GM12878 (cell line): ENCODE measurements at places on chromosomes 5 and 9. TPM values are rescaled to one million over a fixed set of nuclear protein-coding genes. Genes with fewer than 3 reads are reported as not detected.
A peak's percentile ranks its signal among the peaks of the same experiment; 100 is the strongest.

The RALGDS gene
- 30.1 and 33.3 TPM in 2 replicates for total RNA-seq

DNA sequence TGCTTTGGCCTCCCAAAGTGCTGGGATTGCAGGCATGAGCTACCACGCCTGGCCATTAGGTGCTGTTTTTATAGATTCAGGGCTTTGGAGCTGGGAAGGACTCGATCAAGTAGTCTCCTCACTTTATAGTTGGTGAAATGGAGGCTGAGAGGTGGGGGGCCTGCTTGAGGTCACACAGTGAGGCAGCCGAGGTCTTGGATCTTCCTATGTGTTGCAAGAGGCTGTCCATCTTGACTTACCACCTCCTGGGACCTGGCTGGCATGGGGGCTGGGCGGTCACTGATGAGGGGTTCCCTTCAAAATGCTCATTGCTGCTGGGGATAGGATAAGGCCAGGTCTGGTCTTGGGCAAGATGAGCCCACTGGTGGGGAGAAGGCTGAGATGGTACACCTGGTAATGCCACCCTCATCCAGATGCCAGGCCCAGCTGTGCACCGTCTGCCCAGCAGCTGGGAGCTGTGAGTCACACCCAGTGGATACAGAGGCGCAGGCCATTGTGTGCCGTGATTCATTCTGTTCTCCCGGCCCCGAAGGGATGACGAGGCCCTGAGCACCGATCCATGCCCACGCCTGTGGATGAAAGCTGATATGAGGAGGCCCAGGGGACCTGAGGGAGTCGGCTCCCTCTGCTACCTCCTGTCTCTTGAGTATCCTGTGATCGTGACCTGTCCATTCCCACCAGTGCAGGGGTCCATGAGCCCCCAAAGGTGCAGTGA is 10.5 kb upstream of the NDST1 start:
- no peaks in the 10 kb centered on the region for H3K4me1 ChIP-seq
- no peak for DNase-seq
- H3K27ac ChIP-seq: no peak overlapping the region
- H3K4me3 ChIP-seq: no peak overlapping the region
- no peaks in the 10 kb centered on the region for H3K27me3 ChIP-seq

The DCANP1 gene
- not detected in 2 replicates for total RNA-seq

The HAPLN1 gene
- total RNA-seq: 0.10 and 0.27 TPM in 2 replicates

DNA sequence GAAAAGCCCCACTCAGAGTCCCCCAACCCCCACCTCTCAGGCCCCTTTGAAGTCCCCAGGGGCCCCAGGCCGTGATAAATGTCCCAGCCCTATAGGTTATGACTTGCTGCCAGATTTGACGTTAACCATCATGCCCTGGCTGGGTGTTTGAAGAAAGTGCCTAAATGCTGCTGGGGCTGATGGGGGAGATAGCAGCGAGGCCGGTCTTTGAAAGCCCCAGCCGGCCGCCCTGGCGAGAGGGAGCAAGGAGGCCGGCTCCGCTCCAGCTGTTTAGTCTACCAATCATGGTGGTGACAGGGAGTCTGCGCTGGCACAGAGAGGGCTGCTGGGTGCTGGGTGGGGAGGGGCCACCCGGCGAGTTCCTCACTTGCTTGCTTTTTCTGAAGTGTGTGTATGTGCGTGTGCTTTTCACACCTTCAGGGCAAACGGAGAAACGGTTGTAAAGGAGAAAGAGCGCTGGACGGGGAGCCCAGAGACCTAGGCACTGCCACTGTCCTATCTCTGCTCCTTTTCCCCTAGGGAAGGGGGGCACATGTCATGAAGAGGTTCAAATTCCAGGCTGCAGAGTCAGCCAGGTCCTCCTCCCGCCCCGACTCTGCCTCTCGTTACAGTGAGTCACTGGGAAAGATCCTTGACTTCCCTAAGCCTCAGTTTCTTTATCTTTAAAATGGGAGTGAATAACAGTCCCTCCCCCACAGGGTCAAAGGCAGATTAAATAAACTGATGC is 126.1 kb upstream of the HAND1 start:
- H3K27me3 ChIP-seq: no peaks in the 10 kb centered on the region; the same call in none of the 2 replicates
- no peaks in the 10 kb centered on the region for H3K4me1 ChIP-seq
- no peak overlapping the region for H3K27ac ChIP-seq
- H3K36me3 ChIP-seq: no peaks in the 10 kb centered on the region
- DNase-seq: no peak

- no peak overlapping the region for H3K27ac ChIP-seq
- no peaks in the 10 kb centered on the region for H3K36me3 ChIP-seq
- H3K4me1 ChIP-seq: no peaks in the 10 kb centered on the region
- no peaks in the 10 kb centered on the region for H3K27me3 ChIP-seq
- no peak for DNase-seq
Observed at GRCh38 chr5:50574121-50574520, 92.3 kb upstream of the PARP8 start.

DNA sequence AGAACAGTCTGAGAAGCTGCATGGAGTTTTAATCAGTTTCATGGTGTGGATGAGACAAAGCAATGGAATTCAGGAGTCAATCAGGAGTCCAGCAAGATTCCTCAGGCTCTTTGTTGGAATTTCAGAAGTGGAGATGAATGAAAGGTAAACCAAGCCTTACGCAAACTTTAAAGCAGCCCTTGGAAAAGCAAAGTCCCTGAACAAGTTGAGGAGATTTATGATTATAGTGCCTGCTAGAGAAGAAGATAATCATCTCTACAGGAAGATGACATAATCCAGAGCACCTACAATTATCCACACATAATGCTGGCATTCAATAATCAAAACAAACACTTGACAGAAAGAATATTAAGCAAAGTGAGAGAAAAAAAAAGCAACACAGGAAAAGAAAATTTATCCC is 1380.1 kb upstream of the NUDT12 start:
- no peaks in the 10 kb centered on the region for H3K4me1 ChIP-seq
- H3K4me3 ChIP-seq: no peak overlapping the region
- no peak overlapping the region for H3K27ac ChIP-seq
- no peaks in the 10 kb centered on the region for H3K27me3 ChIP-seq

- no peak within 1 kb of the TSS for H3K27ac ChIP-seq
- H3K27me3 ChIP-seq: peaks cover 5% of the 10 kb centered on the region
- no peak for DNase-seq
- H3K4me1 ChIP-seq: peaks cover 10% of the 10 kb centered on the region
Observed at GRCh38 chr5:132227485-132228240, at the start of gene P4HA2. P4HA2 (minus strand) TSS chr5:132227853; CDS start chr5:132218626, 9,227 bp downstream.

- H3K27me3 ChIP-seq: no peaks in the 10 kb centered on the region; the same call in 1 of the 2 replicates
- H3K36me3 ChIP-seq: no peaks in the 10 kb centered on the region
- H3K27ac ChIP-seq: no peak overlapping the region
- H3K4me3 ChIP-seq: peak overlapping the region; percentile 67; the same call in 1 of the 2 replicates
Observed at GRCh38 chr5:159103086-159103485, 3.4 kb upstream of the EBF1 start.

DNA sequence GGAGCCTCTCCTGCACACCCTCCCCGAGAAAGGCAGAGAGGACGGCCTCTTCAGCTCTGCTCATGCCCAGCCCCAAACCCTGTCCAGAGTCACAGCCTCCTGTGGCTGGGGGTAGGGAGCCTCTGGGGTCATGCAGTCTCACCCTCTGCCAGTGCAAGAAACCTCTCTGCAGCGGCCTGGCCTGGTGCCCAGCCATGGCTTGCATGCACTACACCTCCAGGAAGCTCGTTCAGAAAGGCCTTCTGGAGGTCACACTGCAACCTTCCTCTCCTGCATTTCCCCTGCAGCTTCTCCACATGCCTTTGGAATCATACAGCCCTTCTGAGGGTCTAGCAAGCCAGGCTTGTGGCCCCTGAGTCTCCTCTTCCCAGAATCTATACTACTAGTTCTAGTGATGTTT is 17.9 kb downstream of the CSF1R start:
- H3K36me3 ChIP-seq: no peaks in the 10 kb centered on the region
- no peak for DNase-seq
- H3K27ac ChIP-seq: no peak overlapping the region

The XPA gene
- 10.4 and 10.8 TPM in 2 replicates for total RNA-seq

GRCh38 chr5:165035520-165035919 is 1530.1 kb downstream of the MAT2B start:
- H3K27me3 ChIP-seq: no peaks in the 10 kb centered on the region
- no peaks in the 10 kb centered on the region for H3K36me3 ChIP-seq
- H3K4me1 ChIP-seq: no peaks in the 10 kb centered on the region
- no peak overlapping the region for H3K27ac ChIP-seq
- H3K4me3 ChIP-seq: no peak overlapping the region

DNA sequence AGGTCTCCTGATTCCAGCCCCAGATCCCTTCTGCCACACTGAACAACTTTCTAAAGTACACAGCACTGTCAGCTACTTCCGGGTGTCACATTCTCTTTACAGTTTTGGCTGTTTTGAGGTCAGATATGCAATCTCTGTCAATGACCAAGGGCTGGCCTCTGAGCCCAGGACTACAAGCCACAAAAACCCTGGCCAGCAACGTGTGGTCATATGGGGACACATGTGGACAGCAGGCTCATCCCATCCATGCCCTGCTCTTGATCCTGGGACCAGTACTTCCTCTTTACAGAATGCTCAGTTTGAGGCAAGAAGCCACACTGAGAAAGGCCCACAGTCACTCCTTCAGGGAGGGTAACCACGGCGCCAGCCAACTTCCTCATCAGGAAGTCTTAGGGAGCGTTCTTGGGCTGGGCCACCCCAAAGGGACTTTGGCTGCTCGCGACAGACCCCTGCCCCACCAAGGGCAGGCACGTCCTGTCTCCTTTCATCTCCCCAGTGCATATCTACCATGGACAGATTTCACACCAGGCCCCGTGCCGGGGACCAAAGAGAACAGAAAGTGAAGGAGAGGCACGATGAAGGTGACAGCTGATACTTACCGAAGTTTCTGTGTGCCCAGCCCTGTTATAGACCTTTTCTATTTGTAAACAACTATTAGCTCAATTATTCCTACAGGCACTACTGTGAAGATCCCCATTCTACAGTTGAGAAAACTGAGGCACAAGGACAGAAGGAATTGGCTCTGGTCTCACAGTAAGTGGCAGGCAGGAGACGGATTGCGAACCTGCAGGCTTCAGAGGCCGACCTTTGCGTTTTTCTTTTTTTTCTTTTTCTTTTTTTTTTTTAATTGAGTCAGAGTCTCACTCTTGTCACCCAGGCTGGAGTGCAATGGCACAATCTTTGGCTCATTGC is 37.3 kb downstream of the STK10 start:
- H3K36me3 ChIP-seq: peaks cover 31% of the 10 kb centered on the region
- no peak for DNase-seq
- peak overlapping the region; percentile 50; the same call in 1 of the 2 replicates for H3K4me3 ChIP-seq

DNA sequence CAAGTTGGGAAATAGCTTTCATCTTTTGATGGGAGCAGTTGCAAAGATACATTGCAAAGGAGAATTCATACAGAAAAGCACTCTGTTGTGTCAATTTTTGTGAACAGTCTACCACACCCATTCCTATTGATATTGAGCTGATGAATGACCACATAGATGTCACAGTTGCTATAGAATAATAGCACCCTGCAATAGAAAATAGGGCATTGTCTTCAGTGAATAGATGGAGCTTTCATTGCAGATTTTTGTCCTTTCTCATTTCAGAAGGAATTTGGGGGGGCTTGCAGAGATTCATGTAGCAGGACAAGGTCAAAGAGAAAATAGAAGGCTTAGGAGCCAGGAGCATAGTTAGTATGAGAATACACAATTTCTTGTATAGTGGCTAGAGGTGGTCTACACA is 237.9 kb downstream of the TMEM38B start:
- H3K4me1 ChIP-seq: no peaks in the 10 kb centered on the region
- no peak overlapping the region for H3K4me3 ChIP-seq
- H3K27me3 ChIP-seq: no peaks in the 10 kb centered on the region
- no peak overlapping the region for H3K27ac ChIP-seq
- no peaks in the 10 kb centered on the region for H3K36me3 ChIP-seq

DNA sequence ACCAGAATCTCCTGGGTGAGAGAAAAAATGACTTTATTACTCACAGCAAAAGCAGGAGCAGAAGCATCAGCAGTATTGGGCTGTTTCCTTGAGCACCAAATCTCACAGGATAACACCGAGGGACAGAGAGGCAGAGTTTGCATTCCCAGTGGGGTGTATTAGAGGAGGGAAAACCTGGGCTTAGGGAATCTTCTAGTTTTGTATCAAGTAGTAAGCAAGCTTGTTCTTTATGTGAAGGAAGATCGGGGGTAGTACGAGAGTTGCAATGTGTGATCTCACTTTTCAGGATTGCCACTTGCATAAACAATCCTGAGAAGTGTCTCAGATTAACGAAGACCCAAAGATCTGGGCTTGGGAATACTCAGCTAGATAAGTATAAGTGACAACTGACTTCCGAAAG is 1163.0 kb downstream of the TAF11L14 start:
- no peak overlapping the region for H3K27ac ChIP-seq
- no peaks in the 10 kb centered on the region for H3K4me1 ChIP-seq
- no peaks in the 10 kb centered on the region for H3K36me3 ChIP-seq
- no peaks in the 10 kb centered on the region for H3K27me3 ChIP-seq
- DNase-seq: no peak

- peaks cover 11% of the 10 kb centered on the region; the same call in 1 of the 2 replicates for H3K4me1 ChIP-seq
- DNase-seq: no peak
- H3K4me3 ChIP-seq: no peak overlapping the region
- H3K27me3 ChIP-seq: no peaks in the 10 kb centered on the region
- no peaks in the 10 kb centered on the region for H3K36me3 ChIP-seq
- no peak overlapping the region for H3K27ac ChIP-seq
Observed at GRCh38 chr5:107916731-107917725, 246.3 kb upstream of the EFNA5 start.

DNA sequence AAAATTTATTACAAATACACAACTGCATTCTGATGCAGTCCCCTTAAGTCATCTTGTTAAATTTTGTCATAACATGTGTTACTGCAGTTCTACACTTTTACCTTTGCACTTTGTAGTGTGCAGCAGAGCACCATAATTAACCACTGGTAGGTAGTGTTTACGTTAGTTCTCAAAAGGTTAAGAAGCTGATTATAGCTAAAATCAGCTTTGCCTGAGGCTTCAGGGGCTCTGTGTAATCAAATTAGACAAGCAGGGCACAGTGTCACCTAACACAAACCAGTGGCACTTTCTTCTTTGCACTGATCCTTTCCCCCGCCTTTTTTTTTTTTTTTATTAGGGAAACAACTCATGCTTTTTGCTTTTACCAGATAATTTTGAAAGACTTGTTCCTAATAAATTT is 26.1 kb downstream of the POU5F2 start:
- no peaks in the 10 kb centered on the region for H3K36me3 ChIP-seq
- H3K4me3 ChIP-seq: no peak overlapping the region
- DNase-seq: no peak
- no peak overlapping the region for H3K27ac ChIP-seq
- H3K27me3 ChIP-seq: no peaks in the 10 kb centered on the region

DNA sequence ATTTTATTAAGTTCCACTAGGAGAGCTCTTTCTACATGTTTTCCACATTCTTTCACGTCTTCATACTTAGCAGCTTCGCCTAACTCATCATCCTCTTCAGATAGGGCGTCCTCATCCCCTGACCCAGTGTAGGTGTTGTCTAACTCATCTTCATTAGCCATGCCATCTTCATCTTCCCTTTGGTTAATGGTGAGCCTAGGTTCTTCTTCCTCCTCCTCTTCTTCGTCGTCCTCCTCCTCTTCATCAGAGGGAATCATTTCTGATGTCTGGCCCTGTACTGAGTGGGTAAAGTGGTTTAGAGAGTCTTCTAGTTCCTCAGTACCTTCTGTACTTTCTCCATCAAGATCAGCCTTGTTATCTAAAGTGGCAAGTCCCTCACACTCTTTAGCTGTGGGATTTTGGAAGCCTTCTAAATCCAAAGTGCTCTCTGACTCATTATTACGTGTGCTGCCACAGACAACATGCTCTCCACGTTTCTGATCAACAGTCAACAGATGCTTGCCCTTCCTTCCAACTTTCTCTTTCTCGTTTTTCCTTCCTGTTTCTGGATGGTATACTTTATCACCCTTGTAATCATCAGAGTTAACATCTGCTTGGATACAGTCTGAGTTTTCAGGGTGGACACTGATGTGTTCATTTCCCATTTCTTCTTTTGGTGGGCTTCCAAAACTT is 31.1 kb downstream of the TUT7 start:
- DNase-seq: no peak
- H3K27me3 ChIP-seq: no peaks in the 10 kb centered on the region
- no peak overlapping the region for H3K27ac ChIP-seq
- peaks cover 18% of the 10 kb centered on the region for H3K36me3 ChIP-seq
- H3K4me3 ChIP-seq: no peak overlapping the region

The DOCK8 gene
- total RNA-seq: 90.6 and 100 TPM in 2 replicates
